ENCODE measurements at places on chromosomes 5 and 9.

GRCh38 chr9:122347348-122348287 lies 23.2 kb upstream of the PTGS1 start:
- DNase-seq = no peak

- DNase-seq = no peak
Observed at GRCh38 chr9:21513431-21513830, 31.3 kb upstream of the IFNE start.

- DNase-seq = no peak
Observed at GRCh38 chr9:118414676-118415075, 710.5 kb downstream of the TLR4 start.

DNA sequence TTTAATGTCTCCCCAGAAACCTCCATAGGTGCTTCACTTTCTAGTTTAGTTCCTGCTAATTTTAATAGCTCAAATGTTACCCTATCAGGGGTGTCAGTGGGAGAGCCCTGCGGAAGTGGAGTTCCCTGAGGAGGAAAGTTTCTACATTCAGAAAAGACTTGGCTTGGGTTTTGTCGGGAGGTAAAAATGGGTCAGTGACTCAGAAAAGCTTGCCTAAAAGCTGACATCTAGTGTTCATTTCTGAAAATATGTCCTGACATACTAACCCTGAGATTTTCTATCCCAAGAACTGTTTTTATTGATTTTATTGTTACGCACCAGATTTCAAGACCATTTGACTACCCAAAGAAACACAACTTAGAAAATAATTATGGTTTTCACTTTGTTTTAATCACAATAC lies 40.9 kb upstream of the GLDC start:
- DNase-seq = no peak

- no peak for DNase-seq
Observed at GRCh38 chr9:130112538-130113151, 58.9 kb downstream of the GPR107 start.

DNA sequence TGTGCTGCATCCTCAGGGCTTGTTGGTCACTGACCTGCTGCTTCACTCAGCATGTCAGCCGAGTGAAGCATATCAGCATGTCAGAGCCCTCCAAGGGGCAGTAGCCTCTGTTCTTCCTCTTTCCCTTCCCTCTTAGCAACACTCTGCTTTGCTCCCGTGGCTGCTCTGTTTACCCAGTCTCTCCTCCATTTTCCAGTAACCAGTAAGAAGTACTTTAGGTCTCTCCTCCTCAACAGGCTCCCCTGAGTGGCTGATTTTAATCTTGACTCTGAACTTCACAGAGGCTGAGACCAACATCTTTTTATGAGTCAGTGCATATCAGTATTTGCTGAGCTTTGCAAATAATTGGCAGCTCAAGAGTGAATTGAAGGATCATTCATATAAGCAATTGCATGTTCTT lies 18.6 kb upstream of the ADRB2 start:
- DNase-seq = no peak
